ENCODE measurements at places on chromosomes 13 and 19.

GRCh38 chr13:111923991-111924677, 142.8 kb upstream of the SOX1 start:
- DNase-seq: no peak

DNA sequence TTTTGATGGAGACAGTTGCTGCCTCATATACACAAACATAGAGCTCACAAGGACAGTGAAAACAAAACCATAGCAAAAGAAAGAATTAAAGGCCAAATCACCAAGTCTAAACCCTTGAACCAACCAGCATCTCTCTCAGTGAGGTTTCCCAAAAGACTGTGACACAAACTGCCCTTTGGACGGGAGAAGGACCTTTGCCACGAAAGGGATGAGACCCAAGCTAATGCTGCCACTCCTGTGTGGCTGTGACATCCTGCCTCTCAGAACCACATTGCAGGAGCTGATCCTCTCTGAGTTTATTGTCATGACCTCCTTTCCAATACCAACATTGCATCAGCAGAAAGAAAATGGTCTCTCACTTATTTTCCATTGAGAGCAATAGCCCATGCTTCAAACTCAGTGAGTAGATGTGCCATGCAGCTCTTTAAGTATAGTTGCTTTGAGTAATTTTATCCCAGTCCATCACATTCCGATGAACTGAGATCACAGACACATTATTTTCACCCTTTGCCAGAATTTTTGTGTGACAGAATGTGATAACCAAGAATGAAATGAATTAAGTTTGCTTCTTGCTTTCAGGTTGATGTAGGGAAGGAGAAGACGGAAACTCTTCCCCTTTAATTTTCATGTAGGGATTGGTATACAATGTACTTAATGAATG, 133.5 kb upstream of the IRS2 start:
- DNase-seq: no peak

DNA sequence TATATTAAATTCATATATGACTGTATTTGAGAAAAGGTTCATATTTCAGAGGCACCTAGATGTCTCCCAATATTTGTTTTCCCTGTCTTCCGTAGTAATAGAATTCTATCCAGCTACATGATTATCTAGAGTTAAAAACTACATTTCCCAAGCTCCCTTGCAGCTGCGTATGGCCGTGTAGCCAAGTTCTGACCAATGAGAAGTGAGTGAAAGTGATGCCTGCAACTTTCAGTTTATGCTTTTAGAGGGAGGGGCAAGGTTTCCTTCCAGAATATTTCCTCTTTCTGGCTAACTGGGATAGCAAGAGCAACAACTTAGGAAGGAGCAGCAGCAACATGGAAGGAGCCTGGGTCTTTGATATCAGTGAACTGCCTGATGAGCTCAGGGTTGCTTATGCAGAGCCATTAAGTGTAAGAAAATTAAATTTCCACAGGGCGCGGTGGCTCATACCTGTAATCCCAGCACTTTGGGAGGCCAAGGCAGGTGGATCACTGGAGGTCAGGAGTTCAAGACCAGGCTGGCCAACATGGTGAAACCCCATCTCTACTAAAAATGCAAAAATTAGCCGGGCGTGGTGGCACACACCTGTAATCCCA, 23.2 kb upstream of the CYP2A13 start:
- peak; percentile 70 for DNase-seq

- DNase-seq: no peak
These were observed 10.7 kb downstream of the PTPRH start for GRCh38 chr19:55198651-55199050.

GRCh38 chr13:35979361-35979951, 151.7 kb downstream of the DCLK1 start:
- DNase-seq: no peak

GRCh38 chr19:4164262-4164661, 10.8 kb downstream of the CREB3L3 start:
- DNase-seq: no peak

DNA sequence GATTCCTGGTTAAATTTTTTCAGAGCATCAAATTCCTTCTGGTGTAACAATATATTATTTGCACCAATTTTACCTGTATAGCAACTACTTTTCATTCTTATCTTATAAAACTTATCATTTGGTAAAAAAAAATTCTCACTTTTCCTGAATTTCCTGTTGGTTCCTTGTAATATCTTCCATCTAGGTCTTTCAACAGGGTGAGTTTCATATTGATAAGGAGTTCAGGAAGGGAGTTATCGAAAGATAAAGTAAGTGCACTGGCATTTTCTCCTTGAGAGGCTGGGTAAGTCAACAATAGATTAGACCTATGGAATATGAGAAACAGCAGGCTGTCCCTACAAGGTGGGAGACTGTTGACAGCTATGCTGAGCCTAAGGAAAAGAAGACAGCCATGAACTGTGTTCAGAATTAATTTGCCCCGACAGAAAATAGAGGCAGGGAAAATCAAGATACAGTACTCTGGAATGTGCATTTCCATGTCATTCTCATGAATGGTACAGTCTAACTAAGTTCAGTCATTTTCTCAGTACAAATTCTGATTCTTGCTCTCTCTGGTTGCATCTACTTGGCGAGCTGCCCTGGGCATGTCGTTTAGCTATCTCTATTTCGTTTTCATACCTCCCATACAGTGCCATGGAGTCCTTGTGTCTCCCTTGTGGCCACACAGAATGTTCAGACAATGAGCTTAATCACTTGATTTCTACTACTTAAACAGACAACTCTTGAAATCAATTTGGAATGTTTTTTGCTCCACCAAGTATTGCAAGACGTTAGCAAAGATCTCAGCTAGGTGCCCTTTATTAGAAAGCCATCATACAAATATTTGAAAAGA, 9.9 kb downstream of the IGFL1 start:
- no peak for DNase-seq

GRCh38 chr13:113576597-113576996, 8.0 kb upstream of the TFDP1 start:
- DNase-seq: no peak

DNA sequence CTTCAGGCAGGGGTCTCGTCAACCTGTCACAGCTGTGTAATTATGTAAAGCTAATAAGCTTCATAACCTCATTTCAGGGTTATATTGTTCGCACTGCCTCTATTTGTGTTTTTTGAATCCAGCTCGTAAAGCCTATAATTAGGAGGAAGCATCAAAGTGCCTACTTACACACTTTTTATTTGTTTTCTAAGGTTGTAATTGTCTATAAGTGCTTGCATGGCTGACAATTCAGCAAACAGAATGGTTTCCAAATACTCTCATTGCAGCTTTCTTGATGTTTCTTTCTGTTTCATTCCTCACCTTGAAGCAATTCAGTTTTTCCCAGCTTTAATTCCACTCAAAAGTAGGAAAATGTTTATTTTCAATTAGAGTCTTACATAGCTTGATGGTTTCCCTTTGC, 336.3 kb downstream of the HS6ST3 start:
- DNase-seq: no peak

DNA sequence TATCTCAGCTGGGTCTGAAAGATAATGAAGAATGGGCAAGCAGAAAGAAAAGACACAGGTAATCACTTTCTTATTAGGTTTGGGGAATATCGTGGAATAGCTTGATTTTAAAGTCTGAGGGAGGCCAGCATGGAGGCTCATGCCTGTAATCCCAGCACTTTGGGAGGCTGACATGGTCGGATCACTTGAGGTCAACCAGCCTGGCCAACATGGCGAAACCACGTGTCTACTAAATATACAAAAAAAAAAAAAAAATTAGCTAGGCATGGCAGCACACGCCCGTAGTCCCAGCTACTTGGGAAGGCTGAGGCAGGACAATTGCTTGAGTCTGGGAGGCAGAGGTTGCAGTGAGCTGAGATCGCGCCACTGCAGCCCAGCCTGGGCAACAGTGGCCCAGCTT, 1.5 kb upstream of the PAFAH1B3 start:
- DNase-seq: no peak

GRCh38 chr13:48144413-48145035, 49.6 kb upstream of the MED4 start:
- no peak for DNase-seq

GRCh38 chr19:33382982-33383381, 9.5 kb downstream of the CEBPG start:
- DNase-seq: no peak

DNA sequence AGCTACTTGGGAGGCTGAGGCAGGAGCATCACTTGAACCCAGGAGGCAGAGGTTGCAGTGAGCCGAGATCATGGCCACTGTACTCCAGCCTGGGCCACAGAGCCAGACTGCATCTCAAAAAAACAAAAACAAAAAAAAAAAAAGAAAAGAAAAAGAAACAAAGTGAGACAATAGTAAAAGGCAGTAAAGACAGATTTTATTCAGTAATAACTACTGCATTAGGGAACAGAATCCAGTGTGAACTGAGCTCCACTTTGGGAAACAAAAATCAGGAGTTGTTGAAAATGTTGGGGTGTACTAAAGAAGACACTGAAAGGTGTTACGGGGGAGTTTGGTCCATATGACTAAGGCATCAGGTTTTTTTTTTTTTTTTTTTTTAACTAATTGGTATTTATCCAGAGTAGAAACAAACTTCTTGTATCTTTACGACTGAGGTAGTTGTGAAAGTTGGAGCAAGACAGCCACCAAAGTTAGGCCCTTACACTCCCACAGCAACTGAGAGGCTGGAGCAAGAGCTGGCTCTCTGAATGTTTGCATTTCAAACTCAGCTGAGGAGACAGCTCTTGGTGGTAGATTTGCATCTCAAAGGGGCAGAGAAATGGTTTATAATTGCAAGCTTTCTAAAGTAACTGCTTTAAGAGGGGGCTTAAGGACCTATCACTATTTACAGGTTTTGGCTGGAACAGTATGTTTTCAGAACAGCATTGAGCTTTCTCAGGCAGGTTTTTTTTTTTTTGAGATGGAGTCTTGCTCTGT, 24.2 kb downstream of the ZNF607 start:
- DNase-seq: no peak

DNA sequence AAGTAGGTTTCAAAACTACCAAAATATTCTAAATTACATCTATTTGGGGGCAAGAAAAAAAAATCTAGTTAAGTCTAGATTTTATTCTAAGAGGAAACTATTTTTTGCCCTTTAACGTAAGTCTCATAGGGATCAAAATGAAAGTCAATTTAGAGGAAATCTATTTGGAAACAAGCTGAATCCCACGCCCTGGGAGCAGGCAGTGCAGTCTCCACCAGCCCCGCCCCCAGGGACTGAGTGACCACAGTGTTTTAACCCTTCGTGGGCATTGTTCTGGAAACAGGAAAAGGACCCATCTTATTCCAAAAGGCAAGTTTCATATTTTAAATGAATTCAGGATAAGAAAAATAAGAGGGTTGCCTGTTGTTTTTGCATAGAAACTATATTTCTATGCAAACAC, 209.7 kb downstream of the SPRY2 start:
- no peak for DNase-seq

- DNase-seq: no peak
These were observed 7.6 kb upstream of the OR1I1 start for GRCh38 chr19:15074371-15074770.

- DNase-seq: no peak
These were observed 278.8 kb downstream of the TSHZ3 start for GRCh38 chr19:31070146-31071065.

DNA sequence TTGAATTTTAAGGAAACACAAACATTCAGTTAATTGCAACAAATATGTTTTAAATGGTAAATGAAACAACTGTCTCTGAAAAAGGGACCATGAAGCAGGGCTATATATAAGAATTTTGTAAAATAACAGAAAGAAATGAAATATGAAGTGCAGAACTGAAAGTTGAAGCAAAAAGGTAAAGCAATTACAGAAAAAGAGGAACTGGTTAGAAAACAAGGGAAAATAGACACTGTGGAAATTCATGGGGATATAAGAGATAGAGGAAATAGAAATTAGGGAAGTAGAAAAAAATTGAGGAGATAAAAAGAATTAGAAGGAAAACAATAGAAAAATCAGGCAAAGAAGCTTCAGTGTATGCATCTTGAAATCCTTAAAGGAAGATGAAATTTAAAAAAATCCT, 40.0 kb upstream of the TDRD3 start:
- no peak for DNase-seq

DNA sequence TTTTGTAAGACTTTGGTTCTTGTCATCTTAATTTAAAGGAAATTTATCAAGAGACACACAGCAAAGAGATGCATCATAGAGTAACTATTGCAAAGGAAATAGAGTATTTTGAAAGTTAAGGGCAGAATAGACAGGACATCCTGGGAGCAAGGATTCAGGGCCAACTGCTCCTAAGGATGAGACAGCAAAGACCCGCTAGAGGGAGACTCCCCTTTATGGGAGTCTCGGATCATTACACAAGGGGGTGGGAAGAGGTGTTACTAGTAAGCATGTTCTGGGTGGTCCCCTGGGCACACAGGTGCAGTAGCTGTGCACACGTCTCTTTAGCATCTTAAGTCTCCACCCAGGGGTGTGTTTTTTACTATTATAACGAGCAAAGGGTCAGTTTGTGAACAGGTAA, 9.6 kb downstream of the ZSCAN5C start:
- no peak for DNase-seq

GRCh38 chr13:93462151-93462550, 235.5 kb downstream of the GPC6 start:
- DNase-seq: no peak

DNA sequence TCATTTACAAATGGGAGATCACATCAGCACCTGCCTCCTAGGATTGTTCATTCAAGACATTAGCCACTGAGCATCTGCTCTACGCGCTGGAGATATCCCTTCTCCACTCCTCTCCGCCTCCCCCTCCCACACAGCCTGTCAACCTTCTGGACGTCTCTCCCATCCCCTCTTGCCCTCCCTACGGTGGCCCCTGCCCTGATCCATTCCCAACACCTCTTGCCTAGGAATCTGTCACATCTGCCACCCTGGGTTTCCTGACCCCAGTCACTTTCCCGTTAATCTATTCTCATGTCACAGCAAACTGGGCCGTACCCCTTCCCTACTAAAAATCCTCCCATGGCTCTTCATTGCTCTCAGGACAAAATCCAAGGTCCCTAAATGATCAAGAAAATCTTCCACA, 10.3 kb downstream of the DYRK1B start:
- no peak for DNase-seq

DNA sequence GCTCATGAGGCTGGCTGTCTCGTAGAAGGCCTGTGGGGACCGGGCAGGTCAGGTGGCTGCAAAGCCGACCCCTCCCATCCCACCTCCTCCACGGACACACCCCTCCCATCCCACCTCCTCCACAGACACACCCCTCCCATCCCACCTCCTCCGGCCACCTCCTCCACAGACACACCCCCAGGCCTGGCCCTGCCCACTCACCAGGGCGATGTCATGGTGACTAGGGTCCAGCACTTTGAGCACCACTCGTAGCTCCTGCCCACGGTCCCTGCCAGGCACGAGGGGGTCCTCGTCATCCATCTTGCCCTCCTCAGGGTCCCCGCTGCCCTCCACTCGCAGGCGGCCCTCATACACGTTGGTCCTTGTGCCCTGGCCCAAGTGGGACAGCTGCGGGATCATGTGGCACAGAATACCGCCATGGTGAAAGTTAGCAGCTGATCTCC, 18.8 kb downstream of the TYK2 start:
- no peak for DNase-seq

DNA sequence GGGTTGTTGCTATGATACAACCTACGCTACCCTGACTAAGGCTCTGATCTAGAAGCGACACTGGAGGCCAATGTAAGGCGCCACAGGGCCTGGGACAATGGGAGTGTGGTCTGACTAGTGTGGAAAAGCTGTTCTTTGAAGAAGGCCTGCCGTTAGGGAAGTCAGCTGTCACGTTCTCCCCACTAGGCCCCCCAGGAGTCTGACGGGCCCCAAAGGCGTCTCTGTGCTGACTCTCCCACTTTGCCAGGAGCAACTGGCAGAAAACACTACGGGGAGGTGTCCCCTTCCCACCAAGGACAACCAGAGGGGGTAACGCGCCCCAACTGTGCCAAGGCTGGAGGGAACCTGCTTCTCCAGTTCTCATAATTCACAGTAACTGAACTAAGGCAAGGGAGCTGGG, 25.3 kb upstream of the EIF3G start:
- DNase-seq: no peak
